ENCODE measurements at places on chromosomes 3 and 15.

GRCh38 chr3:155753038-155753639 is 8.3 kb upstream of the PLCH1 start:
- no peak for DNase-seq

DNA sequence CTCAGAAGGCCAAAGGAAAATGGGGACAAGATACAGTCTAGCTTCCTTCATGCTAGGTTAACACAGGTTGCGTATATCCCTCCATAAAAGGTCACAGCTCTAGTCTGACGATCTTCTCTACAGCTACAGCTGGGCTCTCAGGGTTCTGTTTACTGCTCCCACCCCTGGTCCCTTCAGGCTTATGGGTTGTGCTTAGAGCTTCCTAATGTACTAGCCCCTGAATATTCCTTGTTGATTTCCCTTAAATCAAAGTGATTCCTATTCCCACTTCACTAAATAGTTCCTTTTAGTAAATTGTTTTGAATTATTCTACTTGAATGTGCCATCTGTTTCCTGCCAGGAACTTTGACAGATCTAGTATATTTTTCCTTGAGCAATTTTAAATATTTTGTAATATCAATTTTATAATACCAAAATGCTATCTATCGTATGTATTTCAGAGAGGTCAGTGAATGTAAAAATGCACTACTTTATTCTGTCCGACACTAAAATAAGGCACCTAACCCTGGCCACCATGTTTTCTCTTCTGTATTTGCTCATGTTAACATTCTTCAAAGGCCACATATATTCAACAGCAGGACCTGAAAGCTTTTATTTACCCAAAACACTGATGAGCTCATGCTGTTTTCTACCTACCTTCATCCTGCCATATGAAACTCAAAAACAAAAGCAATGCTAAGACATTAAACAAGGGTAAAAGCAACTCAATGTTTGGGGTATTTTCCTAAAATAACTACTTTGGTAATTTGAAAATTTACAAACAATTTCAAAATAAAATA is 92.8 kb upstream of the TGFBR2 start:
- no peak for DNase-seq

DNA sequence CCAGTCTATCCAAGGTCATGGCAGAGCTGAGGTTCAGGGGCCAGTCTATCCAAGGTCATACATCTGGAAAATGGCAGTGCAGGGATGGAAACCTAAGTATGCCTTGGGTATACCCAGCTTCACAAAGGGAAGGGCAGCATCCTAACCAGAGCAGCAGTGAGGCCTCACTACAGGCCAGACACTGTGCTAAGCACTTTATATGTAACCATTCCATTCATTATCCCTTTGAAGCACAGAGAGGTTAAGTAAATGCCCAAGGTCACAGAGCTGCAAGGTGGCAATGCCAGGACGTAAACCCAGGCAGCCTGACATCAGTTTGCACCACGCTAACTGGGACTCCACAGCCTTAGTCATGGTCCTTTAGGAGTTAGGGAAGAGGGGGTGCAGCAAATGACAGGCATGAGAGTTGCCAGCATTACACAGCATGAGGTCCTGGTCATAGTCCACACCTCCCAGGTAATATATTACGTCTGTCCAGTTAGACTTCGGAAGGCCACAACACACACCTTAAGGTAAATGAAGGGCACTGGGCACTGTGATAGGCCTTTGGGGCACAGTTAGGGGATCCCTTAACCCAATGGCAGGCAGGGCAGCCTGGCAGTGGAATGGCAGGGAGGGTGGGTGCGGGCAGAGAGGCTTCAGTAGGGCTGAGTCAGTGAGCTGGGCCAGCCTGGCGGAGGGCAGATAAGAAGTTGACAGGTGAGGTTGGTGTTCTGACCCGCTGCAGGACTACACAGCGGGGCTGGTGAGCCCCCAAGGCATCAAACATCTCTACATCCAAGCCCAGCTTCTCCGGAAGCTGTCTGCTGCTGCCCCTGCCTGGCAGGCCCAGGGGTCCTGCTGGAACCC is 21.1 kb upstream of the CORO2B start:
- no peak for DNase-seq

- DNase-seq: no peak
Measured at GRCh38 chr3:112459750-112460149, 39.5 kb downstream of the BTLA start.

DNA sequence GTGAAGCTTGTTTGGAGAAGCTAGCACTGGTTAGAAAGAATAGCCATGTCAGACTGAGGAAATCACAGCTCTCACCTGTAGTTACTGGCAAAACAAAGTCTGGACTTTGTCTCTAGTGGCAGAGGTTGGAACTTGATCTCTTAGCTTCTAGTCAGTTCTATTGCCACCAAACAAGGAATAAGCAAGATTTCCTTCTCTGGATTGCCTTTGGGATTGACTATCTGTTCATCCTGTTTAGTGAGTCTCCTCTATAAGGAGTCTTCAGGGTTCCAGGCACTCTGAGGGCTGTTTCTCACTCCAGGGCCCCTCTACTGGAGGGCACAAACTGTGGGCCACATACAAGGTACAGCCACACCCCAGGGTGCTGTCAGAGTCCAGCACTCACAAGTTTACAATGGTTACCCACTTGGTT is 426.6 kb upstream of the THBS1 start:
- no peak for DNase-seq

GRCh38 chr3:161070980-161071663 is 34.0 kb downstream of the B3GALNT1 start:
- no peak for DNase-seq

DNA sequence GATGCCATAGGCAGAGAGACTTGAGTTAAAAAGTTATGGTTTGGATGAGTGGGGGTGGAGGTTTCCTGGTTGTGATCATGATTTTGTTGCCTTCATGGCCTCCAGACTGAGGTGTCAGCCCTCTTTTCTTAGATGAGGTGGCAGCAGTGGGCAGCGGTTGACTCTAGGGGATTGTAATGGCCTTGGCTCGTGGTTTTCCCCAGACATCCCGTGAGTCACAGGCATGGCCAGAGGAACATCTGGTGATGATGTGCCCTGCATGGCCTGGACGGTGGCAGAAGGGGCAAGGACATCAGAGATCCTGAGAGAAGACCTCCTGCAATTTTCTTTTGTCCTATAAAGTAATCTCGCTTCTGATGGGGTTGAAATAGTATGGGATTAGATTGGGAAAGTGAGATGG is 12.4 kb downstream of the RETNLB start:
- DNase-seq: no peak

- no peak for DNase-seq
Measured at GRCh38 chr3:30269751-30270445, 336.5 kb upstream of the TGFBR2 start.

GRCh38 chr15:55743729-55744655 is 1.0 kb upstream of the PRTG start:
- DNase-seq: no peak

DNA sequence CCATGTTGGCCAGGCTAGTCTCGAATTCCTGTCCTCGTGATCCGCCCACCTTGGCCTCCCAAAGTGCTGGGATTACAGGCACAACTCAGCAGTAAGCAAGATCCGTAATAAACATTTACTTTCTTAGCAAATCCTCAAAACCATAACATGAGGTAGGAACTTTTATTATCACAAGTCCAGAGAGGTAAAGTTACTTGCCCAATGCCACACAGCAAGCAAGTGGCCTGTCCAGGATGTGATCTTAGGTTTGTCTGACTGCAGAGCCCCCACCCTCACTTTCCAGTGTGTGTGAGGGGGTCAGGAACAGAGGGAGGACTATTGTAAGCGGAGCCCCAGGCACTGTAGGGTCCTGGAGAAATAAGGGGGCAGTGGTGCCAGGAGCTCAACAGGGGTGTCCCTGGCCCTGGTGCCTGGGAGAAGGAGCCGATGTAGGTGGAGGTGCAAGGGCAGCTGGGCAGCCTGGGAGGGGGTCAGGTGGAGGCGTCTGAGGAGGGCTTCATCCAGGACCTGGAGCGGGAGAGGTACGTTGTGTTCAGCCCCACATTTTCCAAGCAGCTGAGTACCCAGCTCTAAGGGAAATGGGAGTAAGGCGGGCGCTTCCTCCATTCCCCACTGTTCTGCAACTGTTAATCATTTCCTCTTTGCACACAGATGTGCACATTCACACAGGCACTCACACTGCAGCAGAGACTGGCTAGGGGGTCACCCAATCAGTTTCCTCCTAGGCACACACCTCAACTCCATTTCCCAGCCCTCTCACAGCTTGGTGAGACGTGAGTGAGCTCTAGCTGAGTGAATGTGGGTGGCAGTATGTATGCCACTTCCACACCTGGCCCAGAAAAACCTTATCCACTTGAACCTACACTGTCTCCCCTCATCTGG is 5.9 kb downstream of the RPUSD3 start:
- DNase-seq: no peak

- no peak for DNase-seq
Measured at GRCh38 chr3:58567251-58567515, 10.0 kb downstream of the FAM107A start.

- peak; percentile 97 for DNase-seq
Measured at GRCh38 chr3:160885791-160886286, 129.8 kb downstream of the PPM1L start.

Measured in NCI-H2107 (cell line).